ENCODE measurements at places on chromosomes 2 and 18. TPM values are rescaled to one million over a fixed set of nuclear protein-coding genes. Genes with fewer than 3 reads are reported as not detected.

The PKDCC gene
- 289 TPM for total RNA-seq

The TRABD2A gene
- 6.3 TPM for total RNA-seq

The ZNF804A gene
- not detected for total RNA-seq

The NR4A2 gene
- 67.7 TPM for total RNA-seq

The SCYGR4 gene
- not detected for total RNA-seq

All from mesenteric fat pad (tissue), 1 donor.